ENCODE measurements at places on chromosomes 12 and 14. TPM values are rescaled to one million over a fixed set of nuclear protein-coding genes. Genes with fewer than 3 reads are reported as not detected.

The TMEM52B gene
- not detected for total RNA-seq

The ARHGAP9 gene
- 0.33 TPM for total RNA-seq

The BMAL2 gene
- 22.8 TPM for total RNA-seq

The KRT80 gene
- 0.65 TPM for total RNA-seq

The ZC2HC1C gene
- total RNA-seq: 0.69 TPM

The ZNF384 gene
- total RNA-seq: 16.4 TPM

The COL2A1 gene
- not detected for total RNA-seq

The SDR9C7 gene
- total RNA-seq: not detected

The DCN gene
- total RNA-seq: 72.0 TPM

The FOS gene
- 43.9 TPM for total RNA-seq

The SERPINA12 gene
- not detected for total RNA-seq

The GALC gene
- total RNA-seq: 32.8 TPM

The LHX5 gene
- total RNA-seq: not detected

The ADAMTS20 gene
- total RNA-seq: not detected

The HOXC4 gene
- 1.2 TPM for total RNA-seq

The AQP2 gene
- total RNA-seq: not detected

The GPR33 gene
- total RNA-seq: not detected

The JAG2 gene
- 4.0 TPM for total RNA-seq

The NKX2-1 gene
- not detected for total RNA-seq

The HCAR2 gene
- total RNA-seq: not detected

The RPGRIP1 gene
- total RNA-seq: not detected
